ENCODE measurements at places on chromosomes 3 and 15.

- no peak for DNase-seq
These were observed 110.4 kb downstream of the CBLB start for GRCh38 chr3:105758451-105758850.

GRCh38 chr3:79761441-79761840, 6.4 kb downstream of the ROBO1 start:
- DNase-seq: no peak

DNA sequence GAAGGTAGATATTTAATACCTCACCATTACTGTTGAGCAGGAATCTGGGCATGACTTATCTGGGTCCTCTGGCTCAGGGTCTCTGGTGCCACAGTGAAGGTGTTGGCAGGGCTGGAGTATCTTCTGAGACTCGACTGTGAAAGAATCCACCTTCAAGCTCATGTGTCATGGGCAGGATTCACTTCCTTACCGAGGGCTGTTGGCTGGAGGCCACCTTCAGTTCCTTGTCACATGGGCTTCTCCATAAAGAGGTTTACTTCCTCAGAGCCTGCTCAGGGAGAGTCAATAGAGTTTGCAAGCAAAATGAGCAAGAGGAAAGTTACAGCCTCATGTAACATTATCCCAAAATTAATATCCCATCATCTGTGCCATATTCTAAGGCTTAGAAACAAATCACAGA, 459.5 kb downstream of the NR2F2 start:
- no peak for DNase-seq

GRCh38 chr3:66041116-66041515, 2.4 kb upstream of the MAGI1 start:
- DNase-seq: no peak

DNA sequence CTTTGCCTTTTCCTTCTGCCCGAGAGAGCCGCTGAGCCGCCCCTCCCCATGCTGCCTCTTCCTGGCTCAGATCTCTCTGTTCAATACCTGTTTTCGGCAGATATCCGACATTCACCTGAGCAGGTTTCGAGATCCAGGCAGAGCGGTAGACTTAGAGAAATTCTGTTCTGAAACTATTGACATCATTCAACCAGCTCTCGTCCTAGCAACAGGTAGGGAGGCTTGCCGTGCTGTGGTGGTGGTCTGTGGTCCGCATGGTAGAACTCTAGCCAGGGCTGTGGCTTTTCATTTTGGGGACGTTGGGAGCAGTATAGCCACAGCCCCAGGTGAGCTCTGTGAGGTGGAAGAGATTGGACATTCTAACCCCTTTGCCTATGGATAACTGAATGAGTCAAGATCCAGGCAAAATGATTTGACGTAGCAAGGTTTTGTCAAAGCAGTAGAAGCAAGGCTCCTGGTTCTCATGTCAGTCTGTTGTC, 810 bp downstream of the TMEM62 start:
- no peak for DNase-seq

DNA sequence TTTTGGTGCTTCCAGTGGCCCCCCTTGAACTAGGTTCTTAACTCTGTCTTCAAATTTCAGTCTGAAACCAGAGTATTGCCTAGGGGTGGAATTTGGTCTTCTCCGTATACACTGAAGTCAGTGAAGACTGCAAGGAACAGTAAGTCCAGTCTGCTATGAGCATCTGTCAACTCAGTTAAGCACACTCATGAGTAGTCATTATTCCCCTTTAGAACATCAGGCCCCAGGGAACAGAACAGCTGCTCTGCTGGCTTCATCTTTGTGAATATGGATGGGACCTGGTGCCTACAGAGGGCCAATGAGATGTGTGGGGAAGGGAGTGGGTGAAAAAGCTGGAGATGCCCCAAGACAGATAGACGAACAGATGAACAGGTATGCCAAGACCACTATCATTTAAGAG, 85.2 kb upstream of the PRR23C start:
- DNase-seq: no peak

GRCh38 chr3:52388348-52388821, 56.5 kb downstream of the SEMA3G start:
- no peak for DNase-seq

GRCh38 chr3:8992199-8992598, 28.9 kb upstream of the RAD18 start:
- DNase-seq: no peak

DNA sequence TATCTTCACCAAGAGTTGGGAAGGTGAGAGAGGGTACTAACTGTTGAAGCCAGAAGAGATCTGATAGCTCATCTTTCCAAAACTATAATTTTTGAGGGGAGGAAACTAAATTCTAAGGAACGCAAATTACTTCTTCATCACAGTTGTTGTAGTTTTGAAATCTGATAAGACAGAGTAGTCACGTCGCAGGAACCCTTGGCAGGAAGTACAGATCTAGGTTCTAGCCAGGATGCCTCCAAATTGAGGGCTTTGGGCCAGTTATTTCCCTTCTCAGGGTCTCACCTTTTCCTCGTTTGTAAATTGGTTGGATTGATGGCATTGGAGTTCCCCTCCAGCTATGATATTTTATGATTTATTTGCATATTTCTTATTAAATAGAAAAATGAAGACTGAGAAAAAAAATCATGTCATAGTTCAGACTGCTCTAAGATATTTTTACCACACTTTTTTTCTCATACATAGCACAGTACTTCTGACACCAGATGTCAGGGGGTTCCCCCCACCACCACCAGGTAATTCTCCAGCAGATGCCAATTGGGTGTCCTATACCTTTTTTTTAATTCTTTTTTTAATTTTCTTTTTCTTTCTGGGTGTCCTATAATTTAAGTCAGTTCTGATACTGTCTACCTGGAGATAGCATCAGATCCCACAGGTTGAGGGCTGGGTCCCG, 32.3 kb upstream of the APH1B start:
- no peak for DNase-seq

GRCh38 chr15:75455424-75455981, 4.0 kb upstream of the SIN3A start:
- DNase-seq: peak; percentile 87

DNA sequence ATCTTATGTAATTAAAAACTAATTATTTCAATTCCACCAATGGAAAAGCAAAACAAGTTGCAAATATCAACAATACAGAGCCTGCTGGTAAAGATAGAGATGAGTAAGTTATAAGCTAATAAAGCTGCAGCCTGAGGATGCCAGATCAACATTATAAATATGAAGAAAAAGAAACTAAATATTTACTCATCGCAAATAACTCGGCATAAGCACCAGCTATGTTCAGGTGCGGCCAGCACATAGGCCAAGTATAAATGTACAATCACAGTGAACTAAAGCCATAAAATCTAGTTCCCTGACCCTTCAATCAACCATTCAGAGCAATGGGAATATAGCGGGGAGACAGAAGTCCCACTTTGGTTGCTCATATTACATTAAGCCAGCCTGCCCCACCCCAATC, 7.7 kb upstream of the RSL24D1 start:
- DNase-seq: no peak

DNA sequence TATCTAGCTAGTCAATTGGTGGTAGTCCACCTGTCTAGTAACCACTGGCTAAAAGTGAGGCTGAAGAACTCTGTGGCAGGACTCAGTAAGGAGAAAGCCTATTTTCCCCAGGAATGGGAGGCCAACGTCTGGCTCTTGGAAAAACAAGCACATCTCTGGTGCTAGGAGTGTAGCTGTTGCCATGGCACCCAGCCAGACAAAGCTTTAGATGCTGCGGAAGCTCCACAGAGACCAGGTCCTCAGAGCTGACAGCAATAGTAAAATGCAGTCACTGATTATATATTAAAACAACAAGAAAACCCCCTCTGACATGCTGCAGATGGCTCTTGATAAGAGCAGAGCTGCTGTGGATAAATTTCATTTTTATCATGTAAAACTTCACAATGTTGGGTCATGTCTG, 124.9 kb upstream of the STRIT1 start:
- DNase-seq: no peak

DNA sequence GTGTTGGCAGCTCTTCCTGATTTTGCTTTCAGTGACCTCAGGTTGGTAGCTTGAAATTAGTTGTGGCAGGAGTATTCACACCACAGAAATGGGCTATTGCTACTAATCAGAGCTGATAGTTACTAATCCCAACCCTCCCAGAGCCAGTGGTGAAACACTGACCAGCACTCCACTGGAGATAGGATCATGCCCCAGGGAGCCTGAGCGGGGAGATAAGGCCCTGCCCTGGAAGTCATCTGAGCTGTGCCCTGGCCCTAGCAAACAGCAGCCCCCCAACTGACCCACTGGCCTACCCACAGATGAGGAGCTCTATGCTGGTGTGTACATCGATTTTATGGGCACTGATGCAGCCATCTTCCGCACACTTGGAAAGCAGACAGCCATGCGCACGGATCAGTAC, 9.4 kb upstream of the GNAT1 start:
- no peak for DNase-seq

DNA sequence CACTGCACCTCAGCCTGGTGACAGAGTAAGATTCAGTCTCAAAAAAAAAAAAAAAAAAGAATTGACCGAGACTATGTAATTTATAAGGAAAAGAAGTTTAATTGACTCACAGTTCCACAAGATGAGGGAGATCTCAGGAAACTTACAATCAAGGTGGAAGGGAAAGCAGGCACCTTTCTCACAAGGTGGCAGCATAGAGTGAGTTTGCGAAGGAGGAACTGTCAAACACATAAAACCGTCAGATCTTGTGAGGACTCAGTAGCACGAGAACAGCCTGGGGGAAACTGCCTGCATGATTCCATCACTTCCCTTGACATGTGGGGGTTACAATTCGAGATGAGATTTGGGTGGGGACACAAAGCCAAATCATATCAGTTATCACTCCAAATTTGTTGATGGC, 380.9 kb downstream of the EDEM1 start:
- peak; percentile 21 for DNase-seq

- no peak for DNase-seq
These were observed 327.7 kb upstream of the NAALADL2 start for GRCh38 chr3:174531262-174531982.

- DNase-seq: no peak
These were observed 31.6 kb upstream of the RAP2B start for GRCh38 chr3:153130312-153130977.

- DNase-seq: peak; percentile 64
These were observed 20.2 kb upstream of the DIPK2A start for GRCh38 chr3:143951351-143951971.

DNA sequence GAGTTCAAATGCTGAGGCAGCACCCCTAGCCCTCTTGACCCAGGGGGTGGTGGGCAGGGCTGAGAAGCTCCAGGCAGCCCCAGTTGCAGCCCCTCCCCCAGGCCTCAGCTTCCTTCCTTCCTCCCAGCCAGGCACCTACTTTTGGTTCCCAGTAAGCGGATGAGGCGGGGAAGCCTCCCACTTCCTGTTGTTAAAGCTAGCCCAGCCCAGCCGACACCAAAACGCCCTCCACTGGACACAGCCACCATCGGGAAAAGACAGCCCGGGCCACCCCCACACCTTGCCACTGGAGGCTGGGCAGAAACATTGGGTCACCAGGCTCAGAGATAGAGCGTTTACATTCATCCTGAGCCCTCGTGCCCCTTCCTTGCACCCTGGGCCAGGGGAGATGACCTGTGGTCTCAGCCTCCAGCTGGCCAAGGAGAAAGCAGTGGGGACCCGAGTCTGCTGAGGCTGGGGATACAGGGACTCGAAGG, 3.5 kb downstream of the DUSP7 start:
- DNase-seq: peak; percentile 71

- DNase-seq: no peak
These were observed 43.2 kb upstream of the LEKR1 start for GRCh38 chr3:156782921-156783320.

DNA sequence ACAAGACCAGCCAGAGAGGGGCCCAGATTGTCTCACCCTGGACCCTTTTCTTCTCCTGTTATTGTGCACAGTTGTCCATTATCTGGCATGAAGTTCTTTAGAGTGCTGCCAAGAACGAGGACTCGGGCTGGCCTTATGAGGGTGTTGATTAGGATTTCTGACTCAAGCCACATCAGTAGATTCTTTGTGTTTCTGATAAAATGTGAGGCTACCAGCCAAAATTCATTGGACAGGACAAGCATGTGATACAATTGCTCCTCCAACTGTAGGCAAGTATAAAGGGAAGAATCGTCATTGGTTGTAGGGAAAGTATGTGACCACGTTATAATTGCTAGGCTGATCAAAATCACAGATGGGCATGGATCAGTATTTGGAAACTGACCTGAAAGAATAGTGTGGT, 99.2 kb upstream of the TMC3 start:
- no peak for DNase-seq
